Activated CD4-positive, alpha-beta T cell treated with anti-CD3 and anti-CD28 coated beads for 1 hour (primary cell): ENCODE measurements at places on chromosomes 11 and 22.

- DNase-seq = no peak
Measured at GRCh38 chr11:32071811-32072210, 19.1 kb upstream of the RCN1 start.

- no peak for DNase-seq
Measured at GRCh38 chr11:87125257-87125656, 87.5 kb downstream of the TMEM135 start.

DNA sequence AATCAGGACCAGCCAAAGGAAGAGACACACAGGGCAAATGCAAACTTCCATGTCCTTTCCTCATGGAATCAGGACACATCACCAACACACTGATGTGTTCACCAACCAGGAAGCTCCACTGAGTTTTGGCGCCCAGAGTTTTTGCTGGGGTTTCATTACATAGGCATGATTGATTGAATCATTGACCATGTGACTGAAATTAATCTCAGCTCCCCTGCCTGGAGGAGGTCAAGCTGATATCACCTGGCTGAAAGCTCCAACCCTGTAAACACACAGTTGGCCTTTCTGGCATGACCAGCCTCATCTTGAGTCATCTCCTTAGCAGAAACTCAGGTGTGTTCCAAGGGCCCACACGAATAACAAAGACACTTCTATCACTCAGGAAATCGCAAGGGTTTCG, 133.2 kb downstream of the TRIM29 start:
- no peak for DNase-seq

GRCh38 chr22:32080904-32081303, 37.8 kb downstream of the SLC5A1 start:
- no peak for DNase-seq

- DNase-seq = no peak
Measured at GRCh38 chr11:106427736-106428135, 350.3 kb downstream of the AASDHPPT start.

DNA sequence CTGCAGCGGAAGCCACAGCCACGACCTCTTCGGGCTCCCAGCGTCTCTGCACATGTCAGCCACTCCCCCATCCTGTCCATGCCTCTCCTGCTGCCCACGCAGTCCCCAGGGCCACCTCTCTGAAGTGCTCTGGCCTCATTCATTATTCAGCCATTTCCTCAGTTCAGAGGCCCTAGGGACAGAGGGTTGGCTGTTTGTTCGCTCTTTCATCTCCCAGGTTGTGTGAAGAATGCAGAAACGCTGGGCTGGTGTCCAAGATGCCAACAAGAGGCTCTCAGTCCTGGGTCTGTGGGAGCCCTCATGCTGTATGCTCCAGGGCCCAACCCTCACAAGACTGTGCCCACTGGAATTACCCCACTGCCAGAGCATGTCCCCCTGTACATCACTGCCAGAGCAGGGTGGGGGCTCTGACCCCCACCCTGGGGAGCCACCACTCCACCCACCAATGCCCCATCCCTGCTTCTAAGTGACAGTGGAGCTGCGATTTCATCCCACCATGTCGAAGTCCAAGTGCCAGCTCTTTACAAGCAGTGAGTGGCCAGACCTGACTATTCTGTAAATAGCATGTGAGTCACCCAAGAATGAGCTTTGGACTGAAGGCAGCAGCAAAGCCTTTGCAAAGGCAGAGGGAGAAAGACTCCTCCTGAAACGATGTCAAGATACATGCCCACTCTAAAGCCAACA, 209.6 kb downstream of the BUD13 start:
- DNase-seq = no peak

DNA sequence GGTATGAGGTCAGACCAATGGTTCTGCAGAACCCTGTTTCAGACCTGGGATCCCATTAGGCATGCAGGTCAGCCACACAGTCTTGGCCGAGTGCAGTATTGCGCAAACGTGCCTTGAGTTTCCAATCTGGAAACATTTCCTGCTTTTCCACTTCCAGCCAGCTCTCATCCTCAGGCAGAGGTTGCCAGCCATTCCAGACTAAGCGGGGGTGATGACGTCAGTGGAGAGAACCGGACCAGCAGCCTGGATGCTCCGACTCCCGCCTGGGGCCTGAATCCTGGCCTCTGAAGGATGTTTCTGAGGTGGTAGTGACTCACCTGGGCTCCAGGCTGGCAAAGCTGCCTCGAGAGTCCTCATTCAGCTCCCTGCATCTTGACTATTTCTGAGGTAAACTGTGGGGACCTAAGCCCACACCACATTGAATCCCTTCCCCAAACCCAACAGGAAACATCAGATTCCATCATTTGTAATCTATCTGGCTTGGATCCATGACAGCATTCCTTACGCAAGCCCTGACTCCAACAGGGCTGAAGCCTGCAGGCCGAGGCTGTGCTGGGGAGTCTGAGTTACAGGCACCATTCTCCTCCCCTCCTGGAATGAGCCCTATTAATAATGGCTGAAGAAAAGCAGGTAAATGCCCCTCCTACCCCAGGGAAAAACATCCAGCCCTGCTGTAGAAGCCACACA, 83.0 kb downstream of the ABTB2 start:
- no peak for DNase-seq

- peak; percentile 55 for DNase-seq
Measured at GRCh38 chr22:46734830-46735453, 3.1 kb downstream of the CERK start.

DNA sequence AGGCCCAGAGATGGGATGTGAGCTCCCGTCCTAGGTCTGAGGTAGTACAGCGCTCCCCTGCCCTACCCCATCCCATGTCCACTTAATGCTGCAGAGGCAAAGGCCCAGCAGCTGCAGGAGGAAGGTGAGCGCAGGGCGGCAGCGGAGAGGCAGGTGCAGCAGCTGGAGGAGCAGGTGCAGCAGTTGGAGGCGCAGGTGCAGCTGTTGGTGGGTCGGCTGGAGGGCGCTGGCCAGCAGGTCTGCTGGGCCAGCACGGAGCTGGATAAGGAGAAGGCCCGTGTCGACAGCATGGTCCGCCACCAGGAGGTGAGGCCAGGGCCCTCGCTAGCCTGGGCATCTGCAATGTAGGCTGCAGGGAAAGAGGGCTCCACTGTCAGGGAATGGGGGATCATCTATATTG, 15.2 kb downstream of the CCDC157 start:
- no peak for DNase-seq

- DNase-seq = no peak
Measured at GRCh38 chr22:27663812-27664211, 137.7 kb downstream of the MN1 start.

GRCh38 chr11:111602865-111603610, 789 bp downstream of the SIK2 start:
- DNase-seq = no peak

- DNase-seq = no peak
Measured at GRCh38 chr11:65551572-65552387, 6.4 kb downstream of the LTBP3 start.

- no peak for DNase-seq
Measured at GRCh38 chr11:108672786-108673185, 7.9 kb downstream of the DDX10 start.

DNA sequence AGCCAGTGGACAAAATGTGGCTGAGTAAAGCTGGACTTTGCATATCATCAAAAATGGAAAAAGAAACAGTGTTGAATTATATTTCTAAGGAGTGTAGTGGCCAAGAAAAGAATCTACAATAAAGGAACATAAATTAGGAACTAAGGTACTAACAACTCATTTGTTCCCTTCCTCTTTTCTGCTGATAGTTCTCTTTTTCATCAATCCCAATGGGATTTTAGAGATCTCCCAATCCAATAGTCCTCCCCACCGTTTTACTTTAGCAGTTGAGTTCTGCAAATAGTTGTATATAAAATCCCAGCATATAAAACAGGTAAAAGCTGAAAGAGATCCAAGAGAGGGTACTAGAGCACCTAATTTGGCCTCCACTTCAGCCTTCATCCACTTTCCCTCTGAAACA, 2.0 kb downstream of the PRCP start:
- DNase-seq = no peak

GRCh38 chr11:111098091-111098490, 147.4 kb upstream of the POU2AF2 start:
- DNase-seq = no peak

DNA sequence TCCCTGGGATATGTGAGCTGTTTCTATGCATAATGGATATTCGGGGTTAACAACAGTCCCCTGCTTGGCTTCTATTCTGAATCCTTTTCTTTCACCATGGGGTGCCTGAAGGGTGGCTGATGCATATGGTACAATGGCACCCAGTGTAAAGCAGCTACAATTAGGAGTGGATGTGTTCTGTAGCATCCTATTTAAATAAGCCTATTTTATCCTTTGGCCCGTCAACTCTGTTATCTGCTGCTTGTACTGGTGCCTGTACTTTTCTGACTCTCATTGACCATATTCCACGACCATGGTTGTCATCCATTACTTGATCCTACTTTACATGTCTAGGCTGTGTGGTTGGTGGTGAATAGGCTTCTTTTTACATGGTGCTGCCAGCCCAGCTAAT, 1.3 kb downstream of the TUG1 start:
- DNase-seq = no peak

GRCh38 chr11:27254744-27255446, 108.1 kb downstream of the CCDC34 start:
- no peak for DNase-seq

DNA sequence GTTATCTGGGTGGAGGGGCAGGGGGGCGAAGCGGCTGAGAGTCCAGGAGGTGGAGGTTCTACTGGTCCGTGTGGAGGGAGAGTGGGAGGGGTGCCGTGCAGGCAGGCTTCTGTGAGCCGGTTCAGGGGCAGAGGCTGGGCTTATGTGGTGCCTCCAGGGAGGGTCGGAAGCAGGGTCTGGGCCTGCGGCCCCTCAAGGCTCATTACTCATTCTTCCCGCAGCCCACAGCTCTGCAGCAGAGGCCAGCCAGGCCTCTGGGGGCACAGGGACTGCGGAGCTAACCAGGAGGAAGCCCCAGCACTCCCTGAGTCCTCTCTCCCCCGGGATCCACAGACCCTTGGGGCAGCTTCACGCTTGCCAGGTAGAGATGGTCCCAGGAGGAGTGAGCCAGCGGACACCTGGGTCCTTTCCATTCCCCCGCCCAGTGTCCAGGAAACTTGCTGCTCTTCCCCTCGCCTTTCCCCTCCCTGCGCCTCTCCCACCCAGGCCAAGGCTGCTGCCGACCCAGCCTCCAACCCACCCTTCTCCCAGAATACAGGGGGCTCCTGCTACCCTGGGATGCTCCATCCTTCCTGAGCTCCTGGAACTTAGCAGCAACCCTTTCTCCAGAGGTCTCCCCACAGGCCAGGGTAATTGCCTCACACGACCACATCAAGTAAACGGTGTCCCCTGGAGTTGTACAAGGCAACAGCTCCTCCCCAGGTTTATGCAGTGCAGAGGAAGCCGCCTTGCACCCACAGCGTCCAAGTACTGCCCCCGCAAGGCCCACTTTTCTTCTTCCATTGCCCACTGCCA, 6.3 kb downstream of the NRXN2 start:
- no peak for DNase-seq

DNA sequence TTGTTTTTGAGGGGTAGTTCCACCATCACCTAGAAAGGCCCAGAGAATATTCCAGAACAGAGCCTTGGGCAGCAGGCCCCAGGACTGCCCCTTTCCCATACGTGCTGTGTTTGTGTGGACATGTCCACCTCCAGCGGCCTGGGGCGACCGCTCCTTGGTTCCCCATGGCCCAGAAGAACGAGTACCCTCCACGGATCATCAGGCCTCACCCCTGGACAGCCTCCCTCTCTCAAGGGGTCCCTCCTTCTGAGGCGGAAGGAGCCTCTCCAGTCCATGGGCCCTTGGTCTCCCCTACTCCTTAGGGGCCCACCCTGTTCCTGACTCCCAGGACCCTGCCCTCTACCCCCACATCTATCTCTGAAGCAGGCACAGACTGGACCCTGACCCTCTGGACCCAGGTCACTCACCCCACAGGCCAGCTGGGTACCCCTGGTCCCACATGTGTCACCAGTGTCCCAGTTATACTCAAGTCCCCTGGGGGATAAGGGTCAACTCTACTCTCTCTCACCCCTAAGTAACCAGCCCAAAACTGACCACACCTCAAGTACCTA, 32.6 kb downstream of the IGLL5 start:
- DNase-seq = no peak

GRCh38 chr11:48193876-48194275, 22.7 kb upstream of the OR4B1 start:
- DNase-seq = no peak

DNA sequence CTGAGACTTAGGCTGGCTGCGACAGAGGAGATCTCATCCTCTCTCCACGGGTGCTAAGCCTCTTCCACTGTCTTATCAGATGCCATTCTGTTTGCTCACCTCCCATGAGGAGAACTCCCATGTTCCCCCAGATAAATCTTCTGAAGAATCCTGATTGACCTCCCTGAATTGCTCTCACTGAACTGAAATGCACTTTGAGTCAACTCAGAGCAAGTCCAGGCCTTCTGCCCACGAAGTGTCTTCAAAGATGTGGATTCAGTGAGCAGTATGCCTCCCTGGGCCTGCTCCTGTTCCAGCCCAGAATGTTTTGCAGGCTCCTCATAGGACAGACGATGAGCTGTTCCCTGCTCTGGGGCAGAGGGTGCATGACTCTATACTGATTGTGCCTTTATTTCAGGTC, 17.4 kb downstream of the TUB start:
- DNase-seq = no peak

DNA sequence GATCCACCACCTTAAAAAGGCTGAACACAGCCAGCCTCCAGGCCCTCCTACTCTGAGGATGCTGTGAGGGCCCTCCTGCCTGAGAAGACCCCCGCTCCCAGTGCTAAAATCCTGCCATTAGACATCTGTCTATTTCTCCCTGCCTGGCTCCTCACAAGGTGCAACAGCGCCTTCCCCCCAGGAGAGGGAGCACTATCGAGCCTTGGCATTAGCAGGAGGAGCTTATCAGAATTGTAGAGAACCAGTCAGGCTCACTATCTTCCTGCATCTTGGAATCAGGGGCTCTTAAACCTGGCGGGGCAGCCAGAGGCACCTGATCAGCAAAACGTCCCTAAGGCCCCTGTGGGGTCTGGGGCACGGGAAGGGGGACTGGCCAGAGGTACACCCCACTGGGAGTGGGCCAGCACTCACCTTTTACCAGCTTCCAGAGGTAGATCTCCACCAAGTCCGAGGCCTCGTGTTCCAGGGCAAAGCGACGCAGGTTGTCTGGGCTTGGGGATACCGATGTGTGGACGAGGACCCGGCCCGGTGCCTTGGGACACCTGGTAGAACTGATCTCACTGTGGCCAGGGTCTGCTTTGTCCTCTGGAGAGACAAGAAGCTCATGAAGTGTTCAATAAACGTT, 28.7 kb downstream of the CHRDL2 start:
- DNase-seq = peak; percentile 31

GRCh38 chr11:16603245-16603644, 135.2 kb upstream of the C11orf58 start:
- DNase-seq = no peak
